Uterus (tissue), 4 donors: ENCODE measurements at places on chromosomes 12 and 14. TPM values are rescaled to one million over a fixed set of nuclear protein-coding genes. Genes with fewer than 3 reads are reported as not detected.

Gene ABCC9
- 118 TPM for total RNA-seq

- H3K4me3 ChIP-seq = no peak overlapping the region
- no peaks in the 10 kb centered on the region for H3K36me3 ChIP-seq
- no peak for DNase-seq
- no peaks in the 10 kb centered on the region for H3K27me3 ChIP-seq
- H3K4me1 ChIP-seq = no peaks in the 10 kb centered on the region
These were observed 89.2 kb upstream of the PCED1B start for GRCh38 chr12:46990211-46990610.

DNA sequence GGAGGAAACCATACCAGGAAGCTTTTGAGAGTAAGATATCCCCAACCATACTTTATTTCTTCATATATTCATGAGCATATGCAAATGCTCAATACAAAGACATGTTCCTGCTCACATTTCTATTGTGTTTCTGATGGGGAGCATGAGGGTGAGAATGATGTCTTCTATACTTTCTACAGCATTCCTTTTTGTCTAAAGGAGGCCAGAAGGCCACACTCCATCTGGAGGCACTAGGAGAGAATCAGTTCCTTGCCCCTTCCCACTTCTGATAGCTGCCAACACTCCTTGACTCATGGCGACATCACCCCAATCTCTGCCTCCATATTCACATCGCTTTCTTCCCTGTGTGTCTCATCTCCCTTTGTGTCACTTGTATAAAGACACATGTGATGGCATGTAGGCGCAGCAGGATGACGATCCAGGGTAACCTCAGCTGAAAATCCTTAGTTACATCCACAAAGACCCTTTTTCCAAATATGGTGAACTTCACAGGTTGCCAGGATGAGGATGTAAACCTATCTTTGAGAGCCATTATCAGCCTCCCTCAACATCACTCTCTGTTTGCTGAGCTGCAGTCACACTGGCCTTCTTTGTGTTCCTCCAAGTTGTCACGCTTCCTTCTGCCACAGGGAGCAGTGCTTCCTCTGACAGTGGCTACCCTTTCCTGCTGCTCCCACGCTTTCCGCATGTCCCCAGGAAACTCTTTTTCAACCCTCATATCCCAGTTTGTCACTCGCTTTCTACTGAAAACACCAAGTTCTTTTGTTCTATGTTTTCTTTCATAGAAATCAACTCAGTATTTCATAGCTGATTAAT lies 96.9 kb downstream of the STXBP6 start:
- H3K4me1 ChIP-seq = no peaks in the 10 kb centered on the region
- no peaks in the 10 kb centered on the region for H3K36me3 ChIP-seq
- H3K4me3 ChIP-seq = no peak overlapping the region
- no peak overlapping the region for H3K27ac ChIP-seq
- DNase-seq = no peak
- no peaks in the 10 kb centered on the region for H3K27me3 ChIP-seq

DNA sequence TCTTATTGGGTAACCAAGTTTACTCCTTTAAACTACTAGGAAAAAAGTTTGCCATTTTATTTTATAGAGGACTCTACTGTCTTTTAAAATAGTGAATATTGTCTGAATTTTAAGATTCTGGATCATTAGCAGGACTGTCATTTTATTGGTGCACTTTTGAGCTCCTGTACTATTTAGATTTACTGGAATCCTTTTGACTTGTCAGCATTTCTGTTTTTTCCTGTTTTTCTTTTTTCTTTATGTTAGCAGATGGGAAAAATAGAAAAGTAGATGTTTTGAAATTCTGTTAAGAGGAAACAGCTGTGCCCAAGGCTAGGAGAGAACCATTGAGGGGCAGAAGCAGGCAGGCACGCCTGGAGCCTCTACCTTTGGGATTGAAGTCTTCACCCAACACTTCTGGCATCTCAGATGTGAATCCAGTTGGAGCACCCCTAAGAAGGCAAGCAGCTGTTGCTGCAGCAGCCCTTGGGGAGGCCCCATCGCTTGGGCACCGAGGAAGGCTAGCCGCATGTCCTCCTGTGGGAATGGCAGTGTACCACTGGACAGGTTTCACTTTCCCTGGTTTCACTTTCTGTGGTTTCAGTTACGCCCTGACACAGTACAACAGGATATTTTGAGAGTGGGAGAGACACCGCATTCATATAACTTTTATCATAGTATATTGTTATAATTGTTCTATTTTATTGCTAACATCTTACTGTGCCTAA lies 11.5 kb downstream of the RIMKLB start:
- H3K4me1 ChIP-seq = no peaks in the 10 kb centered on the region
- no peaks in the 10 kb centered on the region for H3K27me3 ChIP-seq
- peak overlapping the region; percentile 11 for H3K4me3 ChIP-seq
- peak overlapping the region; percentile 79 for H3K27ac ChIP-seq

DNA sequence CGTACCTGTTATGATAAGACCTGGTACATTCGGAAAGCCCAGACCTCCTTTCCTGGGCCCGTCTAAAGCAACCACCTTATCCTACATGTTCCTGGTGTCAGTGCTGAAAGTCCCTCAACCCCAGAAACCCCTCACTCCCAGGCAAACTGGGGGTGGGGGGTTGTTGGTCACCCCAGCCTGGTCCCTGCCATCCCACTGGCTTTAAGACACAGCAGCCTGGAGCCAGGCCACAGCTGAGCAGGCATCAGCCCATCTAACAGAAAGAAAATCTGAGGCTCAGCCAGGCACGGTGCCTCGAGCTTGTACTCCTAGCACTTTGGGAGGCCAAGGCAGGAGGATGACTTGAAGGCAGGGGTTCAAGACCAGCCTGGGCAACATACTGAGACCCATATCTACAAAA lies 4.5 kb downstream of the SELPLG start:
- H3K36me3 ChIP-seq = no peaks in the 10 kb centered on the region
- no peak overlapping the region for H3K4me3 ChIP-seq
- peak overlapping the region; percentile 57 for H3K27ac ChIP-seq
- no peak for DNase-seq
- peaks cover 12% of the 10 kb centered on the region for H3K4me1 ChIP-seq

DNA sequence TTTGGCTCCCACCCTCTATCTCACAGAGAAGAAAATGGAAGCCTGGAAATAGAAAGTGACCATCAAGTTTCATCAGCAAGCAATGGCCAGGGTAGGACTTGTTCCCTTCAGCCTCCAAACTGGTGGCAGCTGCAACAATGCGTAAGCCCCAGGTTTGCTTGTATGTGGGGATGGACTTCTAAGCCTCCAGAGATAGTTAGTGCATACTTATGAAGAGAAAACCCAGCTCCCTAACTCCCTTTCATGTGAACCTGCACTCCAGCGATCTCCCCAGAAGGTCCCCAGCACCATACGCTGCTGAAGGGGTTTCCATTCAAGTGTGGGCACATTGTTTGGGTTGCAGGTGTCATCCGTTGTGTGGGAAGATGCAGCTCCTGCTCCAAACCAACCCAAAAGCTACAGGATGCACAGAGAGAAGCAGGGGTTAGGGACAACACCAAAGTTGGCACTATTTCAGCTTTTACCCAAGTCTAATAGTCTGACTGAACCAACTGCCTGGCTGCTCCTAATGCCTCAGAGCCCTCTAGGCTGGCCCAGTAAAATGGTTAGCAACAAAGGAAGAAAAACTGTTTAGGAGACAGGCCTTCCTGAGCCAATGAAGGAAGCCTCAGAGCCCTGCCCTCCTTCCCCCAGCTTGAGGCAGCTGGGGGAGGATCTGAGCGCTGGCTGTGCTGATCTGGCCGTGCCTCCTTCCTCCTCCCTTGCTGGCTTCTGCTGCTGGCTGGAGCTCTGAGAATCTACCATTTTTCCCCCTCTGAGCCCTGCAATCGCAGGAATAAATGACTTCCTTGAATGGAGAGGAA lies 12.3 kb downstream of the ZFP36L1 start:
- peak; percentile 88 for DNase-seq
- no peak overlapping the region for H3K4me3 ChIP-seq
- H3K36me3 ChIP-seq = no peaks in the 10 kb centered on the region
- H3K27ac ChIP-seq = peak overlapping the region; percentile 90
- peaks cover 28% of the 10 kb centered on the region for H3K4me1 ChIP-seq

- H3K27ac ChIP-seq = no peak overlapping the region
These were observed 89.1 kb downstream of the MIA2 start for GRCh38 chr14:39322807-39323206.

Gene HOXC13
- not detected for total RNA-seq

GRCh38 chr12:50240792-50241114 lies 42.6 kb downstream of the LIMA1 start:
- no peak for DNase-seq
- H3K27ac ChIP-seq = peak overlapping the region; percentile 98

DNA sequence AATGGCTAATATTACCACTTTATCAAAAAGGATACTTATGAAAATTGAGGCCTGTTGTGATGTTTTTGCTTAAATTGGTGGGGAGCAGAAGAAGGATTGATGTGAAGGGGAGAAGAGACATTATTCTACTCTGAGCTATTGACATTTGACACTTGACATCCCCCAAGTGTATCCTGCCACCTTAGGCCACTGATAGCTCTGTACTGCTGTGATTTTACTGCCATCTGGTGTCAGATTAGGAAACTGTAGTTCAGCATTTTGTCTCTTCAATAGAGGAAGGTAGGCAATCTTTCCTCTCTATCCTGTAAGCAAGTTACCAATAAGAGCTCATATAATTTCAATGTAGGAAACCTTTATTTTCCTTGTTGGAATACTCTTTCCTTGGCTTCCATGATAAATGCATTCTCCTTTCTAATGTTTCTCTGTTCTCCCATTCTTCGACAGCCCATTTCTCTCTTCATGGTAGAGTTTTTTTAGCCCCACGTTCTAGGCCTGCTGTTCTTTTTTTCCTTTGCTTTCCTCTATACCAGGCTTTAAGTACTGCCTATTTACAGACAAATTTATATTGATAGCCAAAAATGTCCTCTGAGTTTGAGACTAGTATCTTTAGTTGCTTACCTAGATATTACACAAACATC lies 46.3 kb downstream of the PPHLN1 start:
- H3K4me1 ChIP-seq = no peaks in the 10 kb centered on the region
- H3K27me3 ChIP-seq = no peaks in the 10 kb centered on the region
- H3K36me3 ChIP-seq = no peaks in the 10 kb centered on the region

- H3K27ac ChIP-seq = no peak overlapping the region
- H3K4me1 ChIP-seq = no peaks in the 10 kb centered on the region
- no peaks in the 10 kb centered on the region for H3K36me3 ChIP-seq
- H3K4me3 ChIP-seq = no peak overlapping the region
- no peaks in the 10 kb centered on the region for H3K27me3 ChIP-seq
These were observed 31.2 kb upstream of the DYNC1H1 start for GRCh38 chr14:101933209-101933608.

- no peaks in the 10 kb centered on the region for H3K4me1 ChIP-seq
- no peaks in the 10 kb centered on the region for H3K27me3 ChIP-seq
- no peak overlapping the region for H3K27ac ChIP-seq
- no peak for DNase-seq
- no peaks in the 10 kb centered on the region for H3K36me3 ChIP-seq
- H3K4me3 ChIP-seq = no peak overlapping the region
These were observed 152.9 kb upstream of the E2F7 start for GRCh38 chr12:77218278-77218677.

DNA sequence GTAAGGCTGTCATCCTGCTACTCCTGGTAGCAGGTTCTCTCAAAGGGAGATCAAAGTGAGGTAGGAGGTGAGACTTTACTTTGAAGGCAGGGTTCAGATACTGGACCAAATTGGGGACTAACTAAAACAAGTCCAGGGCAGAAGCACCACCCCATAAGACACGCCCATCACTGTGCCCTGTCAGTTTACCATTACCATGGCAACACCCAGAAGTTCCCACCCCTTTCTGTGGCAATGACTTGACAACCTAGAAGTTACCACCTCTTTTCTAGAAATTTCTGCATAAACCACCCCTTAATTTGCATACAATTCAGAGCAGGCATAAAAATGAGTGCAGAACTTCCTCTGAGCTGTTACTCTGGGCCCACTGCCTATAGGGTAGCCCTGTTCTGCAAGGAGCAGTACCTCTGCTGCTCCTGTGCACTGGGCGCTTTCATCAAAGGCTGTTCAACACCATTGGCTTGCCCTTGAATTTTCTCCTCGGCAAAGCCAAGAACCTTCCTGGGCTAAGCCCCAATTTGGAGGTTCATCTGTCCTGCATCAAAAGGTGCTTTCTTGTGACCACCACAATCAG lies 64.8 kb upstream of the MAX start:
- no peak for DNase-seq
- no peaks in the 10 kb centered on the region for H3K4me1 ChIP-seq
- H3K27ac ChIP-seq = no peak overlapping the region
- H3K27me3 ChIP-seq = no peaks in the 10 kb centered on the region
- no peaks in the 10 kb centered on the region for H3K36me3 ChIP-seq

- H3K36me3 ChIP-seq = no peaks in the 10 kb centered on the region
- no peak for DNase-seq
- no peaks in the 10 kb centered on the region for H3K4me1 ChIP-seq
- H3K4me3 ChIP-seq = no peak overlapping the region
These were observed 359.9 kb downstream of the ADGRD1 start for GRCh38 chr12:131313635-131314034.

Gene ABCD2
- 3.5 TPM for total RNA-seq

Gene DTX1
- total RNA-seq = 3.4 TPM

- no peaks in the 10 kb centered on the region for H3K27me3 ChIP-seq
- DNase-seq = no peak
These were observed 490.8 kb downstream of the SOX5 start for GRCh38 chr12:23458640-23459039.

GRCh38 chr14:69574263-69574953 lies at the start of gene CCDC177:
TSS of gene CCDC177 (minus strand) at chr14:69574871. CDS start at chr14:69573622, 1,249 bp downstream.
- H3K4me1 ChIP-seq = no peaks in the 10 kb centered on the region
- H3K4me3 ChIP-seq = peak within 1 kb of the TSS; percentile 26
- no peaks in the 10 kb centered on the region for H3K36me3 ChIP-seq
- no peak within 1 kb of the TSS for H3K27ac ChIP-seq
- DNase-seq = peak; percentile 40
- H3K27me3 ChIP-seq = peaks cover 25% of the 10 kb centered on the region

GRCh38 chr12:11705010-11705409 lies 55.5 kb downstream of the ETV6 start:
- no peaks in the 10 kb centered on the region for H3K36me3 ChIP-seq
- H3K4me3 ChIP-seq = no peak overlapping the region
- no peaks in the 10 kb centered on the region for H3K4me1 ChIP-seq

GRCh38 chr12:87931812-87932211 lies 97.4 kb downstream of the C12orf50 start:
- no peaks in the 10 kb centered on the region for H3K4me1 ChIP-seq
- DNase-seq = no peak
- no peak overlapping the region for H3K27ac ChIP-seq
- no peaks in the 10 kb centered on the region for H3K27me3 ChIP-seq
- no peak overlapping the region for H3K4me3 ChIP-seq
- no peaks in the 10 kb centered on the region for H3K36me3 ChIP-seq

- no peak overlapping the region for H3K27ac ChIP-seq
- no peak for DNase-seq
- H3K4me3 ChIP-seq = no peak overlapping the region
- H3K27me3 ChIP-seq = no peaks in the 10 kb centered on the region
These were observed 13.5 kb downstream of the SLC11A2 start for GRCh38 chr12:51012570-51013236.

Gene SLC4A8
- not detected for total RNA-seq

- H3K27ac ChIP-seq = no peak overlapping the region
- no peaks in the 10 kb centered on the region for H3K4me1 ChIP-seq
- H3K4me3 ChIP-seq = no peak overlapping the region
- H3K36me3 ChIP-seq = no peaks in the 10 kb centered on the region
- no peaks in the 10 kb centered on the region for H3K27me3 ChIP-seq
These were observed 23.6 kb downstream of the TRHDE start for GRCh38 chr12:72295744-72296143.

Gene SYCP3
- total RNA-seq = not detected

- H3K4me1 ChIP-seq = no peaks in the 10 kb centered on the region
- no peaks in the 10 kb centered on the region for H3K36me3 ChIP-seq
- peak overlapping the region; percentile 81 for H3K27ac ChIP-seq
- no peak for DNase-seq
- H3K4me3 ChIP-seq = peak overlapping the region; percentile 46
- no peaks in the 10 kb centered on the region for H3K27me3 ChIP-seq
These were observed 315 bp downstream of the ABCD2 start for GRCh38 chr12:39619316-39619659.
